ENCODE measurements at places on chromosomes 3 and 15.

DNA sequence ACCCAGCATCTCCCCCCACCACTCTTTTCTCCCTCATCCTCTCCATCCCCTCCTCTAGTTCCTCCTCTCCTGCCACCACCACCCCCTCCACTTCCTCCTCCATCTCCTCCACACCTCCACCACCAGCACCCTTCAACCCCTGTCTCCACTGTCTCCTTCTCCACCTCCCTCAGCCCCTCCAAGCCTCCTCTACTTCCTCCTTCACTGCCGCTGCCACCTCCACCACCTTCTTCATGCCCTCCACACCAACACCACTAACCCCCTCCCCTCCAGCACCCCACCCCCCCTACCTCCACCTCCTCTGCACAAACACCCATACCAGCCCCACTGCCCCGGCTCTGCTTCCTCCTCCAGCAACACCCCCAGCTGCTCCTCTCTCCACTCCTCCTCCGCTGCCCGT is 88.0 kb downstream of the HES1 start:
- H3K4me1 ChIP-seq = peaks cover 11% of the 10 kb centered on the region
- H3K4me3 ChIP-seq = no peak overlapping the region
- no peak for DNase-seq
- H3K27me3 ChIP-seq = no peaks in the 10 kb centered on the region
- no peak overlapping the region for H3K27ac ChIP-seq
- no peaks in the 10 kb centered on the region for H3K36me3 ChIP-seq

DNA sequence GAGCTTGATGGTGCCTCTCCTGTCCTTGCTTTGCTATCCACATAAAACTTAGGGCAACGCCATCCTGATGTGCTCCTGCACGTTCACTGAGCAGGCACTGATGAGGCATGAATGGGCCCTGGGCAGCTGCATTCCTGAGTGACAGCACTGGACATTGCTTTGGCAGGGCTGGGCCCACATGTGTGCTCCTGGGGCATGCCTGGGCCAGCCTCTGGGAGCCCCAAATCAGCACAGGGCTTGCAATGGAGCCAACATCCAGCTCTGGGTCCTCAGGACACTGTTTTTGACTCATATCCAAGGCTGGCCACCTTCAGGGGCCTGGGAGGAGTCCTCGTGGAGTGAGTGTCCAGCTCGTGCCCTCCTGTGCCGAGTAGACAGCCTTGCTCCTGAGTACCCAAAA is 5.9 kb upstream of the TKT start:
- H3K4me3 ChIP-seq = no peak overlapping the region
- no peaks in the 10 kb centered on the region for H3K27me3 ChIP-seq
- no peak for DNase-seq
- no peaks in the 10 kb centered on the region for H3K36me3 ChIP-seq
- H3K27ac ChIP-seq = no peak overlapping the region
- peaks cover 27% of the 10 kb centered on the region for H3K4me1 ChIP-seq

- no peaks in the 10 kb centered on the region for H3K4me1 ChIP-seq
- no peak for DNase-seq
- no peak overlapping the region for H3K4me3 ChIP-seq
- H3K36me3 ChIP-seq = no peaks in the 10 kb centered on the region
- no peak overlapping the region for H3K27ac ChIP-seq
Measured at GRCh38 chr3:20743553-20744321, 557.7 kb upstream of the SGO1 start.

DNA sequence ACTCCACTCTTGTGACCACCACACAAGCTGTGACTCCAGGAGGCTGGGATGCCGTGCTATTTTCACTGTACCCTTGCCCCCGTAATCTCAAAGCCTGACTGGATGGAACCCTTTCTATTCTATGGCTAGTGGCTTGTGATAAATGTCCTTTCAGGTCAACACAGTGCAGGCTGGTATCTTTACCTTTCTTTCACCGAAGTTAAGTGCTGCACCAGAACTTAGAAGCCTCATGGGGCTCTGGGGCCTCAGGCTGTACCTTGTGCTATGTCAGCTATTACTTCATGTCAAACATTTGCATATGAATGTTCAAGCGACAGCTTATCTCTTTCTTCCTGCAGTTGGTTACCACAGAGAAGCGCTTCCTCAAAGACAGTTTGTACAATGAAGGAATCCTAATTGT is 66.8 kb downstream of the RPL39L start:
- H3K36me3 ChIP-seq = no peaks in the 10 kb centered on the region
- H3K27ac ChIP-seq = no peak overlapping the region
- H3K4me3 ChIP-seq = no peak overlapping the region

DNA sequence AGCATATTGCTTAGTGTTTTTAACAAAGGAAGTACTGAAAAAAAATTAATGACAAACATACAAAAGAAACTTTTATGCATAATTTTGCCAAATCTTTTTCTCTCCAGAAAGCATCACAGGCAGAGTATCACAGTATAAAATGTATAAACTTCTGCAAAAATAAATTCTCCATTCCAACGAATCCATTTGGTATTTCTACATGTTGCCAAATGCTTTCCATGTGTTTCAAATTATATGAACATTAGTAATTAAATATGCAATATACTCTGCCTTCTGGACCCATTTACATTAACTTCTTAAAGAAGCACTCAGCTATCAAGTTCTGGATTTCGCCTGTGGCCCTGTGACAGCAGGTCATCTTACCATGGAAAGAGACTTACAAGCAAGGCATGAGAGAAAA is 189.1 kb upstream of the ALCAM start:
- no peak for DNase-seq
- H3K36me3 ChIP-seq = no peaks in the 10 kb centered on the region
- no peaks in the 10 kb centered on the region for H3K4me1 ChIP-seq
- no peak overlapping the region for H3K27ac ChIP-seq
- H3K27me3 ChIP-seq = no peaks in the 10 kb centered on the region

GRCh38 chr15:87687523-87687870 is 569.0 kb downstream of the NTRK3 start:
- no peaks in the 10 kb centered on the region for H3K4me1 ChIP-seq
- no peaks in the 10 kb centered on the region for H3K36me3 ChIP-seq
- H3K27ac ChIP-seq = no peak overlapping the region
- no peak overlapping the region for H3K4me3 ChIP-seq
- no peak for DNase-seq

DNA sequence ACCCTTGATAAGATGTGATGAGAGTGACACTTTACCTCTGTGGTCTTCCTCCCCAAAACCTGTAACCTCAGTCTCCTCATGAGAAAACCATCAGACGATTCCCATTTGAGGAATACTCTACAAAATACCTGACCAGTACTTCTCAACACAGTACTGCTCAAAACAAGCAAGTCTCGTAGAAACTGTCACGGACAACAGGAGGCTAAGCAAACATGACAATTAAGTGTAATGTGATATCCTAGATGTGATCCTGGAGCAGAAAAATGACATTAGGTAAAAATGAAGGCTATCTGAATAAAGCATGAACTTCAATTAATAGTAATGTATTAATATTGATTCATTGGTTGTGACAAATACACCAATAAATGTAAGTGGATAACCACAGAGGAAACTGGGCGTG is 113.6 kb downstream of the CACNA2D3 start:
- H3K27ac ChIP-seq = no peak overlapping the region
- DNase-seq = no peak
- no peak overlapping the region for H3K4me3 ChIP-seq
- H3K36me3 ChIP-seq = no peaks in the 10 kb centered on the region

DNA sequence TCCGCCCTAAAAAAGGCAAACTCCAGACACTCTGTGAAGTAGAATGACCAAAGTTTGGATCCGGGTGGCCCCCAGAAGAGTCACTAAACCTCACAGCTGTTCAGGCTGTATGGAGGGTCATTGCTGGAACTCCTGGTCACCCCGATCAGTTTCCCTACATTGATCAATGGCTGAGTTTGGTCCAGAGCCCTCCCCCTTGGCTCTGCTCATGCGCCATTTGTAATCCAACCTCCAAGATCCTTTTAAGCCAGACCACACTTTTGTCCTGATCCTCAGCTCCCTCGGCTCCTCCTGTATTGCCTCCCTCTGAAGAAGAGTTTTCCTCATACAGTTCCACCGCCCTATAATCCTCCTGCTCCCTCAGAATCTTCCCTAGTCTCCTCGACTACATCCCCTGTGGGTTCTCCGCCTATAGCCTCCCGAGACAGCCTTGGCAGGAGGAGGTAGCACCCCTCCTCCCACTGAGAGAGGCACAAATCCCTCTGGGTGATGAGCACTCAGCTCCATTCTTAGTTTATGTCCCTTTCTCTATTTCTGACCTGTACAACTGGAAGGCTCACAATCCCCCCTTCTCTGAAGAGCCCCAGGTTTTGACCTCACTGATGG is 42.2 kb downstream of the ZBTB11 start:
- H3K27ac ChIP-seq = no peak overlapping the region
- no peak for DNase-seq
- no peaks in the 10 kb centered on the region for H3K4me1 ChIP-seq
- no peaks in the 10 kb centered on the region for H3K36me3 ChIP-seq

GRCh38 chr15:90097475-90097874 is 4.8 kb downstream of the IDH2 start:
- no peaks in the 10 kb centered on the region for H3K27me3 ChIP-seq
- peaks cover 7% of the 10 kb centered on the region for H3K4me1 ChIP-seq
- no peak for DNase-seq
- H3K36me3 ChIP-seq = no peaks in the 10 kb centered on the region

- no peaks in the 10 kb centered on the region for H3K27me3 ChIP-seq
- H3K4me3 ChIP-seq = no peak overlapping the region
- H3K36me3 ChIP-seq = no peaks in the 10 kb centered on the region
Measured at GRCh38 chr3:12708584-12709192, 44.8 kb upstream of the RAF1 start.

DNA sequence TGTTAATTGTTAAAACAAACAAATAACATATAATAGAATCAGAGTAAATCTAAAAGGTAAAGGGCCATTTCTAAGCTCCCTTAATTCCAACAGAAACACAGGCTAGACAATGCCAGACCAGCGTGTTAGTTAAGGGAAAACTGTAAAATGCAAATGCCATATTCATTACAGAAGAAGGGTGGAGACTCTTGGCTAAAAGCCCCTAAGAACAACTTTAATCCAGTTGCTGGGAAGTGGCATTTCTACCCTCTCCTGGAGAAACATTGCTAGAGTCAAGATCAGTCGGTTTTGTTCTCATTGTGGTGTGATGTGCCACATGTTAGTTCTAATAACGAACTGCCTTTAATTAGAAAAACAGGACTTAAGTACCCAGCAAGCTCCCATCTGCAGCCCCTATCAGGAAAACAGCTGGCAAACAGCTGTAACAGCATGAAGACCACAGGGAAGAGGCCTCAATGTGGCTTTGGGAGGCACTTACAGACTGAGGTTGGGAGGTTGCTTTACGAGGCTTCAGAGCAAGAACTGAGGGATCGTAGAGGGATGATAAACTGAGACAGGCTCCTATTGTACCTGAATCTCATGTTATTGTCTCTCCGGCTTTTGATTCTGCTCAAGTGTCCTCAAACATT is 1134.8 kb downstream of the ROBO1 start:
- DNase-seq = no peak
- H3K36me3 ChIP-seq = no peaks in the 10 kb centered on the region
- H3K27ac ChIP-seq = no peak overlapping the region
- no peaks in the 10 kb centered on the region for H3K27me3 ChIP-seq
- H3K4me3 ChIP-seq = no peak overlapping the region

DNA sequence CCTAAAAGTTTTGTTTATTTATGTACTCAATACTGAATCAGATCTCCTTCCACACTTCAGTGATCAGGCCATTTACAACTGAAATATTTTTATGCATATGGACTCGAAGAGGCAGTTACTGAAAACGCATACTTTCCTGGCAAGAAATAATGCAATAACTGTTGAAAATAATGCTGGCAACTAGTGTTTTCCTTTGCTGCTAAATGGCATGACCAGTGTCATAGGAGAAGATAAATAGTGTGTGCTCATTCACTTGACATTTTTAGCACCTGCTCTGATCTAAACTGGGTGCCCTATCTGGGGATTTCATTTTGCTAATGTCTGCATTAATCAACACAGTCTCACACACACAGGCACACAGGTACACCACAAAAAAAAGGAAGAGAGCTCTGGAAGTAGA is 695.2 kb downstream of the TUSC7 start:
- no peak for DNase-seq
- H3K4me3 ChIP-seq = no peak overlapping the region
- H3K27me3 ChIP-seq = no peaks in the 10 kb centered on the region
- H3K36me3 ChIP-seq = no peaks in the 10 kb centered on the region
- H3K4me1 ChIP-seq = no peaks in the 10 kb centered on the region

DNA sequence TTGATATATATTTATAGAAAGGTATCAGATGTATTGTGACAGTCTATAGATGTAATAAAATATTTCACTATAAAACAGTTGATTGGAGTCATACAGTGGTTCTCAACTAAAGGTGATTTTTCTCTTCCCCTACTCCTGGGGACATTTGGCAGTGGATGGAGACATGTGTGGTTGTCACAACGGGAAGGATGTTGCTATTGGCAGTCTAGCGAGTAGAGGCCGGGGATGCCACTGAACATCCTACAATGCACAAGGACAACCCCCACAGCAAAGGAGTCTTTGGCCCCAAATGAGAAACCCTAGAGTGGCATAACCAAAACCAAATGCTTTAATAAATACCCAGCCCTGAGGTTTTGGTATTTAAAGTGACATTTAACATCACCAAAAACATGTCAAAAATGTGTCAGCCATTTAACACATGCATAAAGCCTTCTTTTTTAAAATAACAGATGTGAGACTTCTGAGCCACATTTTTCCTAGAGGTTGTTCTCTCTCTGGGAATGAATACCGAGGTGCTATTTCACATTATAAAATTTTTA is 367.5 kb downstream of the PTPRG start:
- H3K27me3 ChIP-seq = no peaks in the 10 kb centered on the region
- H3K4me3 ChIP-seq = no peak overlapping the region
- no peak for DNase-seq

GRCh38 chr3:153768561-153769469 is 352.4 kb upstream of the ARHGEF26 start:
- no peaks in the 10 kb centered on the region for H3K27me3 ChIP-seq
- no peaks in the 10 kb centered on the region for H3K36me3 ChIP-seq
- H3K27ac ChIP-seq = no peak overlapping the region
- H3K4me1 ChIP-seq = 0 out of 2 replicates have a peak, but pooled peaks cover 4% of the 10 kb centered on the region

DNA sequence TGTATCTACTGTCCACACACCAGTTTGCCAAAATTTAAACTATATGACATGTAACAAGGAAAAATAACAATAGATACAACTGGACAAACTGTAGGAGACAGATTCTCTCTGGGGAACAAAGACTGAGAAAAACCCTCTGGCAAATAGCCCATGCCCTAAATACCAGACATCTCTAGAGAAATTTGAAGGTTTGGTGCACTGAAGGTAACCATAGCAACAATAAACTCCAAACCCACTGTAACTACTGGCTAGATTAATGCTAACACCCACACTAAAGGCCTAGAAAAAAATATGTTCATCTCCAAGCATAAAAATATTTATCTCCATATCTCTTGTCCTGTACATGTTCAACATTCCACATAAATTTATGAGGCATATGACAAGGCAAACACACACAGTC is 267.1 kb downstream of the STXBP5L start:
- no peak for DNase-seq
- H3K27ac ChIP-seq = no peak overlapping the region
- H3K36me3 ChIP-seq = no peaks in the 10 kb centered on the region
- H3K27me3 ChIP-seq = no peaks in the 10 kb centered on the region
- H3K4me3 ChIP-seq = no peak overlapping the region

Measured in PC-3 (cell line).